ENCODE measurements at places on chromosomes 6 and 20. TPM values are rescaled to one million over a fixed set of nuclear protein-coding genes. Genes with fewer than 3 reads are reported as not detected.

OPRM1 gene
- not detected for total RNA-seq

PRDM13 gene
- total RNA-seq, result 1.3 TPM

DNA sequence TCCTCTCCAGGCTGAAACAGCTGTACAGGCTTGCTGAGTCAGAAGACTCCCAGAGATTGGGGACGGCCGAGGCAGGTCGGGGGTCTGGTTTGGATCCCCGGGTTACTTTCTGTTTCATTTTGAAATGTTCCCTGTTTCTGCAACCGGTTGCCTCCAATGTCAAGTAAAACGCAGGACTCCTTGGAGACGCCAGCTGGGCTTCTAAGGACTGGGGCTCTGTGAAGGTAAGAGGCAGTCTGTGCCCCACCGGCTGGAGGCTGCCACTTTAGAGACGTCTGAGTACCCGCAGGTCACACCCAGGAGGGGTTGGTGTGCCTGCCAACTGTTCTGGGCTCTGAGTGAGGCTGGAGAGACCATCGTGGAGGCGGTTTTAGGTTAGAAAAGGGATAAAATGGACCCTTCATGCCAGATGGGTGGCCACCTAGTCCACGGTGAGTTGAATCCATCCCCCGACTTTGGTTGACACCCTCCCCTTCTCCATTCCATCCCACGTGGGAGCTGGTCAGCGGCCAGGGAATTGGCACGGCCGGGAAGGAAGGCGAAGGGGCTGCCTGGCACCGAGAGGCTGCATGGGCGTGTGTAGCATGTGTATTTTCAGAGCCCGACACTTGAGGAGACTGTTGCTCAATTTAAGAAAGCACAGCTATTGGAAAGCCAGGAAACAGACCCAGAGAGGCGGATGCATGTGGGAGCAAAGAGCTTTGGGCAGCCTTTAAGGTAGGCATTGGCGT is 240.9 kb downstream of the PHACTR1 start:
- peak; percentile 3 for DNase-seq

GRCh38 chr20:47336129-47336754 is 20.3 kb downstream of the ZMYND8 start:
- DNase-seq, result no peak

- DNase-seq, result no peak
Observed at GRCh38 chr6:149443411-149444181, 41.2 kb downstream of the ZC3H12D start.

DNA sequence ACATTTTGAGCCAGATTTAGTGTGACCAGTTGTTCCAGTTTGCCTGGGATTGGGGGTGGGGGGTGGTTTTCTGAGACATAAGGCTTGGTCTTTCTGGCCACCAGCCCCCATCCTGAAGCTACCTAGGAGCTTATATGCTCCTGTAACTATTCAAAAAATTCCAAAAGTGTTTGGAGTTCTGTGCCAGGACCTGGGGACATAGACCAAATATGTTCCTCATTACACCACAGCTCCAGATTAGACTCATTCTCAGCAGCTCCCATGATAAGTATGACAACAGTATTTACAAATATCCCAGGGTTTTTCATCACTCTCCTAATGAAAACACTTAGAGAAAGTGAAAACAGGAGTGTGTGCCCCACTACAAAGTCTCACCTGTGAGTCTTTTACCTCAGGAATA is 37.8 kb upstream of the RNF144B start:
- no peak for DNase-seq

OXT gene
- not detected for total RNA-seq

DNA sequence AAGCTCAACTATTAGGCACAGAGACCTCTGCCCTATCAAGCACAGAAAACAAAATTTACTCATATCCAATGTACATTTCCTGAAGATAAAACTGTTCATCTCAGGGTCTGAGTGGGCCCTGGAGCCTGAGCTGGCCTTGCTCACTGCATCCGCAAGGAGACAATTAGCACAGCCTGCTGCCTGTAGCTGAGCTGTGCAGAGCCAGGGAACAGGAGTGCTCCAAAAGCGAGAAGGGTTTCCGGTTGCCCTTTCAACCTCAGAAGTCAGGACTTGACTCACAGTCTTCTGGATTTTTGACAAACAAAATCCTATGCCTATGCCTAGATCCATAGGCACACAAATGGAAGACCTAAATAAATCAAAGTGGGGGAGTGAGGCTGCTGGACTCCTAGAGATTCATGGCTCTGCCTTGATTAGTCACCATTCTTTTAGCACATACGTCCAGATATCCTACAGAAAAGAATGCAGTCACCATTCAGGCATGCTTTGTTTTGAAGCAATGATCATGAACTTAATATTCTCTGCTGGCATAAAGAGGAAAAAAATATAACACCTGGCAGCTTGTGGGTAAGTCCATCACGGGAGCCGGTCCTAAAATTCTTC is 73.5 kb downstream of the BFSP1 start:
- no peak for DNase-seq

DNA sequence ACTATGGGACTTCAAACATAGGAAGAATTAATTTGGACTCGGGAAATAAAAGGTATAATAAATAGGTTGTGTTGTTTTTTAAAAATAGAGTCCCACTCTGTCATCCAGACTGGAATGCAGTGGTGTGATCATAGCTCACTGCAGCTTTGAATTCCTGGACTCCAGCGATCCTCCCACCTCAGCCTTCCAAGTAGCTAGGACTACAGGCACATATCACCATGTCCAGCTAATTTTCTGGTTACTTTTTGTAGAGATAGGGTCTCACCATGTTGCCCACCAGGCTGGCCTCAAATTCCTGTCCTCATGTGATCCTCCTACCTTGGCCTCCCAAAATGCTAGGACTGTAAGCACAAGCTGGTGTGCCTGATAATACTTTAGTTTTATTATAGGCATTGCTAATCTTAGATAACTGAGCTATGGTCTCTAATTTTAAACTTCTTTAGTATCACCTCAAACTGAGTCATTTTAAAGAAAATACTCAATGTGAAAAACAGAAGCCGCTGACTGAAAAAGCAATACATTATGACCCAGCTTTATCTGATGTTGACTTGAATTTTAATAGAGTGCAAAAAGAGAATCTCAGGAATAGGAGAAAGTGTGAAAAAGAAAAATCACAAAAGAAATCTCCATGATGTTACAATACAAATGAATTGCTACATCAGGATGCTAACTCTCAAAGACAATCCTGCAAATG is 251.0 kb downstream of the RNGTT start:
- DNase-seq, result no peak

SLC4A11 gene
- 9.4 TPM for total RNA-seq

GRCh38 chr6:151539506-151540268 is 45.9 kb downstream of the CCDC170 start:
- DNase-seq, result no peak

GRCh38 chr20:54848262-54848661 is 372.9 kb downstream of the DOK5 start:
- DNase-seq, result no peak

- DNase-seq, result no peak
Observed at GRCh38 chr6:152225241-152225934, 411.8 kb downstream of the SYNE1 start.

- no peak for DNase-seq
Observed at GRCh38 chr6:107668743-107669474, 155.2 kb downstream of the SCML4 start.

- DNase-seq, result no peak
Observed at GRCh38 chr6:132669690-132670291, 10.8 kb upstream of the TAAR1 start.

DNA sequence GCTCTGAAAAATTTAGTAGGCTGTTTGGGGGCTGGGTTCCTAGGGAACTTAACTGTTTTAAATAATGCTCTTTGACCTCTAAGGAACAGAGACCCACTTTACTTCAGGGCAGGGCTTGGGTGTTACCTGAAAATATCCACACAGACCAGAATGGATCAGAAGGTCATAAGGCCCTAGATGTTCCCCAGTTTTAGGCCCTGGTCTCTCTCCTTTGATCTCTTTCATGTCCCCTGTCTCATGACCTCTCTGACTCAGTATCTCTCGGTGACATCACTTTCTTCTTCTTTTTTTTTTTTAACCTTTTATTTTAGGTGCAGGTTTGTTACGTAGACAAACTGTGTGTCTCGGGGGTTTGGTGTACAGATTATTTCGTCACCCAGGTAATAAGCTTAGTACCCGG is 272.1 kb upstream of the SGK1 start:
- DNase-seq, result no peak

DNA sequence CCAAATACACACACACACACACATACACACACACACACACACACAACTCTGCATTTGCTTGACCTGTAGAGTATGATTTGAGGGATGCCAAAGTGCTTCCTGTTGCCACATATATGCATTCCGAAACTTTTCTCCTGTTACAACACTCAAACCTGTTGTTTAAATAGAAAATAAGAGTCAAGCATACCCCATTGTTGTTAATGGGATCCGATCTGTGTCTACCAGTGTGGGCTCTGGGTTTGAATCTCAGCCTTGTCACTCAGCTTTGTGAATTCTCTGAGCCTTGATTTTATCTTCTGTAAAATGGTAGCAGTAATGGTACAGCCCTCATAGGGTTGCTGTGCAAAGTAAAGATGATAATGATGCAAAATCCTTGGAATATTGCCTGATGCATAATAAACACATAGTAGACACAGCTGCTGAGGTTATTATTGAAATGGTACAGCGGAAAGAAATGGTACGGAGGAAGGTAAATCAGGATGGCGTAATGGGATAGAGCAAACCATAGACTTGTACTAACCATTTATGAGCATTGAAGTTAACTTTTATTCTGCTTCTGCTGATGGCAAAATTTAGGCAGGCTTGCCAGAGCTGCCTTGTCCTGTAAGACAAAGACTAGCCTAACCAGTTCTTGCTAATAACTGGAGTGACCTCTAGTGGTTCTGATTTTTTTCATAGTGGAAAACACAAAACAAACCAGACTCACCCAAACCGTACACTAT is 113.5 kb upstream of the PHACTR1 start:
- DNase-seq, result peak; percentile 16

CDK5RAP1 gene
- 65.8 TPM for total RNA-seq

GRCh38 chr6:121437851-121438651 is 2.6 kb downstream of the GJA1 start:
- peak; percentile 36 for DNase-seq

DNA sequence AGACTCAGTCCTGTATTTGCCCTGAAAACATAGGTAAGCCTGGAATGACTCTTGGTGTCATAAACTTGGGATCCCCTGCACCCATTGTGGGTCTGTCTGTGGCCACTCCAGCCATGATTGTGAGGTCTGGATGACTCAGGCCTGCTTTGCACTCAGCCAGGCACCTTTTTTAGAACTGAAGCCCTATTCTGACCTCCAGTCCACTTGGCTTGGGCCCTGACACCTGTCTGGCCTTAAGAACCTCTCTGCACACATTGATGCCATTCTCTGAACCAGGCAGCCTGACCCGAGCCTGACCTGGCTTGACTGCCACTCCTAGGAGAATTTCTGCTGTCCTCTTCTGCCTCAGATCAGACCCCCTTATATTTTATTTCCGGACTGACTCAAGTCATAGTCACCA is 383.7 kb downstream of the MAFB start:
- DNase-seq, result no peak

DNA sequence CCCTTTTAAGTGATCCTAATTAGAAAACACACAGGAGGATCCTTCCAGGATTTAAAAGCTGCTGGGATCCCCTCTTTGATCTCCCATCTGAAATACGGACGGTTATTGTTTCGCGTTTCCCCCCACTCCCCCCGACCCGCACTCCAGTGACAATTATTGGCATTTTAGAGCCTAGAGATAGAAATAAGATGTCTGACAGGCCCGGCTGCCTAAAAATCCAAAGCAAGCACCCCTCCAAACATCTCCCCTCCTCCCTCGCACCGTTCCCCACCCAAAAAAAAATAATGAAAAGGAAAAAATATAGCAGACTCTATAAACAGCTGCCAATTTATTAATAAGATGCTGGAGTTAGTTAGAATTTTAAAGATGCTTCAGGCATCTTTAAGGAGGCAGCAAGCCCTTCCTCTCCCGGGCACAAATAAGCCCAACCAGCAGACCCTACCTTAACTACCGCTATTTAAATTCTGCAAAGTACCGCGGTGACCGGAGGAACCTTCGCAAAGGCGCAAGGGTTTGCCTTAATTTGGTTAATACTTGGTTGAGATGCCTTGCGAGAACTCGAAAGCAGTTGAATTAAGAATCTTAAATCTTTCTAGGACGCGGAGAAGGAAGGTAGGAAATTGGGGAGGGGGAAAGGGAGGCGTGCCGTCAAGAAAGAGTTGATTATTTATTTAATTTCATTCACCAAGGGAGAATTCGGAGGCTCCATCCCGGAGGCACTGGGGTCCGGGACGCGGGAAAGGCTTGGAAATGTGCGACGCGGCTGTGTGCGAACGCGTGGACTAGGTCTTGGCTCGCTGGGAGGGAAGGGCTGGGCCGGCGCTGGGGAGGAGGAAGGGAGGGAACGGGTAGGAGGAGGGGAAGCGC is 1.5 kb upstream of the ISM1 start:
- no peak for DNase-seq

HTR1E gene
- not detected for total RNA-seq

RPS6KA2 gene
- total RNA-seq, result 25.8 TPM

- no peak for DNase-seq
Observed at GRCh38 chr6:82084324-82084920, 163.1 kb downstream of the IBTK start.

GRCh38 chr6:125806813-125807212 is 16.1 kb downstream of the NCOA7 start:
- DNase-seq, result no peak

- DNase-seq, result no peak
Observed at GRCh38 chr6:41607736-41608135, 30.5 kb upstream of the MDFI start.

CLIC5 gene
- 3.3 TPM for total RNA-seq

DNA sequence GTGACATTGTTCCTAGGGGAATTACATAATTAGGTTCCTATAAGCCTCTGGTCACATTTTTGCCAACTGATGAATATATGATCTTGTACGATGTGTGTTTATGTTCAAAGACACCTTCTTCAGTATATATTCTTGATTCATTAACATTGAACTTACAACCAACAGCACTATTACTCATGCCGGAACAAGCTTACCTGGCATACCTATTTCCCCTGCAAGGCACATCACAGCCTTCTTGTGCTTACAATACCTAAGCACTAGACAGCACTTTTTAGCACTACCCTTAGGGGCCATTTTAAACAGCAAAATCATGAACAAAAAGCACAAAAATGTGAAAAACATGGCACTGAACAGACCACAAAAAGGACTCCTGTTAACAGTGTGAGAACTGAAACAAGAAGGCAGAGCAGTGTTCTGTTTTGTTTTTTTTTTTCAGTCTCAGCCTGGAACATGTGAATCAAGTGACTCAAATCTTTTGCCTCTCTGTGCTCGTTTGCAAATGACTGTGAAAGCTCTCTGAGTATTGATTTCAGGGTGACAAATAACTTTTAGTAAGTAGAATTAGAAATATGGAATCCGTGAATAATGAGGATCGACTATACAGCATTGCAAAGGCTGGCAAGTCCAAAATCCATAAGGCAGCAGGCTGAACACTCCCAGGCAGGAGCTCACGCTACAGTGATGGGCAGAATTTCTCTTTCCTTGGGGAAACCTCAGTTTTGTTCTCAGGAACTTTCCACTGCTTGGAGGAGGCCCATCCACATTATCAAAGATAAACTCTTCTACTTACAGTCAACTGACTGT is 102.3 kb upstream of the TSHZ2 start:
- no peak for DNase-seq
